Tongue (tissue), 3 donors: ENCODE measurements at places on chromosomes 12 and 14.

- DNase-seq = no peak
These were observed 4.3 kb downstream of the TEDC1 start for GRCh38 chr14:105495101-105495989.

- DNase-seq = no peak
These were observed 5.6 kb upstream of the IL26 start for GRCh38 chr12:68231229-68231628.

GRCh38 chr12:3119192-3119755 lies 42.1 kb downstream of the TSPAN9 start:
- no peak for DNase-seq

- DNase-seq = no peak
These were observed 26.2 kb downstream of the TMEM30B start for GRCh38 chr14:61254808-61255526.
